ENCODE measurements at places on chromosomes 13 and 19. TPM values are rescaled to one million over a fixed set of nuclear protein-coding genes. Genes with fewer than 3 reads are reported as not detected.

DNA sequence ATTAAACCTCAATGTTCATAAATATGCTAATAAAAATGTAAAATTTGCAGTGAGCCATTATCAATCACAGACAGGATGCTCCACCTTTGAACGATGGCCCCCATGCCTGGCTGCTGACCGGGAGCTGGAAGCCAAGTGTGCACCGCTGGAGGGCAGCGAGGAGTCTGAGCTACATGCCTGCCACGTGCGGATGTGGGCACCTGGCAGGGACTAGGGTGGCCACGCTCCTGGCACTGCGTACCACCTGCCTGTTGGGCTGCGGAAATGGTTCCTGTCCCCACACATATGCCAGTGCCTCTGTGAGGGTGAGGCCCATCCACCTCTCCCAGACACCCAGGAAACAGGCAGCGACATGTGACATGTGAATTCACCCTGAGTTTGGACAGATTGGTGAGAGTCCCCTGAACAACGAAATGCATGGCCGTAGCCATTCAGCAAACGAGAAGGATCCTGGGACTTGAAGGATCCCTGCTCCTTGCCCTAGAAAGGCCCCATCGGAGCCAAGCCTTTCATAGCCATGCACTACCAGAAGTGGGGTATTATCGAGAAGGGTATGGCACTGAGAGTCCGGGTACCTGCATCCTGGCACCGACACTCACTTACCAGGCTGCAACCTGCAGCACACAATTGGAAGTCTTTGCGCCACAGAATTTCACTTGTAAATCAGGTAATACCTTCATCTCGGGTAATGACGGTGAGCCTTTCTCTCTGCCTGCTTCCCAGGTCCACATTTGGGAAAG lies 35.8 kb downstream of the TSHZ3 start:
- no peaks in the 10 kb centered on the region for H3K27me3 ChIP-seq
- no peak for DNase-seq
- H3K27ac ChIP-seq = no peak overlapping the region
- no peak overlapping the region for H3K4me3 ChIP-seq
- no peaks in the 10 kb centered on the region for H3K36me3 ChIP-seq

DNA sequence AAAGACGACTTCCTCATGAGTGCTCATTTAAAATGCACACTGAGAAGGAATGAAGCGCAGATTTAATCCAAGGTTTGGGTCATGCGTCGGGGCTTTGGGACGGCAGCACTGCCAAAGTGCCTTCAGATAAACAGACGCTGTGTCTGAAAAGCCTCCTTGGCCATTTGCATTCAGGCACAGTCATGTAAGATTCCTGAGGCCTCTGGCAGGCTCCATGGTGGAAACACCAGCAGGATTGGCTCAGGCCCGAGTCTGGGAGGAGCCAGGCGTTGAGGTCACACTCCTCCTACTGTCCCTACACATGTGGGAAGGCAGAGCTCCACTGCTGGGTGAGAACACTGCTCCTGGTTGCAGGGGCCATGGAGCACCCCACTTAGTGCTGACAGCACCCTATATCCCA lies 113.3 kb upstream of the KL start:
- no peak overlapping the region for H3K27ac ChIP-seq
- H3K36me3 ChIP-seq = no peaks in the 10 kb centered on the region
- no peaks in the 10 kb centered on the region for H3K27me3 ChIP-seq
- no peak for DNase-seq

Gene NFKBIB
- 34.1 TPM for total RNA-seq

DNA sequence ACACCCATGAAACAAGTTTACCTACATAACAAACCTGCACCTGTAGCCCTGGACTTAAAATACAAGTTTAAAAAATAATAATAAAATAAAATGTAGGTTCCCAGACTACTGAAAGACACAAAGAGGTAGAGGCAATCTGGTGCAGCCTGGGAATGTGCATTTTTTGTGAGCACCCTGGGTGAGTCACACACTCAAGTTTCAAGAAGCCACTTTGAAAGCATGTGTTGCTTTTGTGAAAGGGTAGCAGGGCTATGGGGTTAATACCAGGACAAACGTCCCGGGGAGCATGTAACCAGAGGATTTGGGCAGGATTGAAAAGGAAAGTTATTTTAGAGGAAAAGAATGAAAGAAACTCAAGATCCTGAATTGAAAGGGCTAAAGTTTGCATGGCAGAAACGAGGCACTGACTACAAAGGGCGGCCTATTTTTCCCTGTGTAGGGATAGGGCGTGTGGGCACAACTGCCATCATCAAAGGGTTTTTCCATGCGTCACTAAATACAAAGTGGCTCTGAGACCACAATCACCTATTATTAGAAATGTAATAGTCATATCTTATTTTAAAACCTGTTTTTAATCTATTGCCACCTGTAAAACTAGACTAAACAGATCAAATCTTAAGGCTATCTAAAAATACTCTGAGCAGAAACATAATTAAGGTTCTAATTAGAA lies 314.9 kb downstream of the COG6 start:
- no peaks in the 10 kb centered on the region for H3K36me3 ChIP-seq
- DNase-seq = no peak
- no peak overlapping the region for H3K27ac ChIP-seq
- H3K4me1 ChIP-seq = no peaks in the 10 kb centered on the region
- H3K27me3 ChIP-seq = no peaks in the 10 kb centered on the region
- H3K4me3 ChIP-seq = no peak overlapping the region

DNA sequence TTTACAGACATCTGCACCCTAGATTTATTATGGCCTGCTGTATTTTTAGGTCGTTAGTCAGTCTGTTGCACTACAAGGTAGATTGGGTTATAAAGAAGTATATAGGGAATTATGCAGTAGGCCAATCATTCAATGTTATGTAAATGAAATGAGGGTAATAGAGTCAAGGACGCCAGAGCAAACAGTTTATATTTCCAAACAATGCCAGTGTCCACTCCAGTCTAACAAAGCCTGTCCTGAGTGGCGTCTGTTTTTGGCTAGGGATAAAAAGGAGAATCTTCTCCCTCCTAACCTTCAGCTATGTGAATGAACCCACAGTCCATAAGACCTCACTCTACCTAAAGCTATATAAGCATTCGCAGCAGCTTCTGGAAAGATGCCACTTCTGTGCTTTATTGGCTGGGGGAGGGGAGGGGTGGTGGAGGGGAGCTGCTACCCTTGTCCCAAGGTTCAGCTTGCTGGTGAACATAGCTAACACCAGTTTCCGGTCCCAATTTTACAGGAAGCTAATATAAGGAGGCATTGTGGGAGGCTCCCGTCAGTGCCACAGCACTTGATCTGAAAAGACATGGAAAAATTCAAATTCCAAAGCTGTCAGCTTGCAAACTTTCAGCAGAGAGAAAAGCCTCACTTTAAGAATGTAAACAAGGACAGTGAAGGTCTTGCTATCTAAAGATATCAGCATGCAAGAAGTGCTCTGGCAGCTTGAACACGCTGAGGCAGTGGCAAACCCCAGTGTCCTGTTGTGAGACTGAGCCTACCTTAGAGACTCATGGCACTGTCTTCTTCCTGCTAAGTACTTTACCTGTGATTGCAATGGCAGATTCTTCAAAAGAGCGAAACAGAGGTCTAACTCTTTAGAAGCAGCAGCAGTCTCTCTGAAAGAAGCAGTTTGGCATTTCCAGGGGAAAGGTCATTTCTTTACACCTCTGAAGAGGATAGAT lies 369.9 kb downstream of the PCDH9 start:
- no peaks in the 10 kb centered on the region for H3K36me3 ChIP-seq
- no peaks in the 10 kb centered on the region for H3K27me3 ChIP-seq
- H3K27ac ChIP-seq = no peak overlapping the region
- no peak overlapping the region for H3K4me3 ChIP-seq

DNA sequence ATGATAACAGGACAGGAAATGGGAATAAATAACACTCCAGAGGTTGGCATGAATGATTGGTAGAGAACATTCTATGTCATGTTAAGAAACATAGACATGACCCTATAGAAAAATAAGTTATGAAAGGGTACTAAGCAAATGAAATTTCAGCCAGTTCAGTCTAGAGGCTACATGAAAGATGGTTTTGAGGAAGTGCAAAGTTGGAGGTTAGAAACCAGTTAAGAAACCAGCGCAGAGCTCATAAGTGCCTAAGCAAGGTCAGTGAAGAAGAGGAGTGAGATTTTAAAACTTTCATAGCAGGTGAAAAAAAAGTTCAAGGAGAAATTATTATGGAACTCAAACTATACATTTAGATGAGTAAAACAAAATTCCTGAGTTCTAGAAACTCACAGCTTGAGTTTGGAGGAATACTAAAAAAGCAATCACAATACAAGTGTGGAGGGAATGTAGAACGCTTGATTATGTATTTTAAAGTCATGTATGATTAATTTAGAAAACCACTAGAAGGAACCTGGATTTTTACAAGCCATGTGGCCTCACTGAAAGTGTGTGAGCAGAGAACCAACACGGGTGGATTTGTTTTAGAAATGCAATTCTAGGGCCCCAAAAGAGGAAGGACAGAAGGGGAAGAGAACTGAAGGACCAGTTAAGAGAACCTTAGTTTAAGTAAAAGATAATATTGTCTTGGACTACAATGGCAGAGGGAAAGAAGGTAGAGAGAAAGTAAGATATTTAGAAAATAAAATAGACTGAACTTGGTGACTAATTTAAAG lies 162.4 kb downstream of the PCDH20 start:
- DNase-seq = no peak
- no peak overlapping the region for H3K4me3 ChIP-seq
- H3K4me1 ChIP-seq = no peaks in the 10 kb centered on the region
- H3K27ac ChIP-seq = no peak overlapping the region
- no peaks in the 10 kb centered on the region for H3K27me3 ChIP-seq

Gene POU4F1
- total RNA-seq = 0.08 TPM

GRCh38 chr13:62387647-62388046 lies 972.0 kb upstream of the PCDH20 start:
- no peaks in the 10 kb centered on the region for H3K27me3 ChIP-seq
- no peaks in the 10 kb centered on the region for H3K36me3 ChIP-seq
- DNase-seq = no peak

- H3K4me3 ChIP-seq = no peak overlapping the region
- H3K36me3 ChIP-seq = no peaks in the 10 kb centered on the region
- H3K27me3 ChIP-seq = no peaks in the 10 kb centered on the region
- no peak for DNase-seq
Measured at GRCh38 chr13:33583398-33583797, 234.6 kb upstream of the RFC3 start.

Gene RUBCNL
- 0.30 TPM for total RNA-seq

DNA sequence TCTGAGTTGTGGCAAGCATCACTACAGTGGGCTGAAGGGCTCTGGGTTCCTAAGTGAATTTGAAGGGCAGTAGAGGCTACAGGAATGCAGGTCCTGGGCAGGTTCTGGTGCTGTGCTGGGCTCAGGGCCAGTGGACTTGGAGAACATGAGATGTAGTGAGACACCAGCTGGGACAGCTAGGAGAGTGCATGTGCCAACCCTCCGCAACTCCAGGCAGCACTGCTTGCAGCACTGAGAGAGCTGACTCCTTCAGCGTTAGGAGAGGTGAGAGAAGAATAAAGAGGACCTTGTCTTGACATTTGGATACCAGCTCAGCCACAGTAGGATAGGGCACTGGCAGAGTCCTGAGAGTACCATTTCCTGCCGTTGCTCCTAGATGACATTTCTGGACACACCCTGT lies 739.9 kb upstream of the PRR20A start:
- no peaks in the 10 kb centered on the region for H3K4me1 ChIP-seq
- DNase-seq = no peak
- no peaks in the 10 kb centered on the region for H3K36me3 ChIP-seq
- no peaks in the 10 kb centered on the region for H3K27me3 ChIP-seq
- H3K27ac ChIP-seq = no peak overlapping the region

- H3K4me3 ChIP-seq = no peak overlapping the region
- H3K36me3 ChIP-seq = no peaks in the 10 kb centered on the region
- DNase-seq = no peak
- no peaks in the 10 kb centered on the region for H3K27me3 ChIP-seq
Measured at GRCh38 chr13:75507027-75508001, 25.3 kb upstream of the TBC1D4 start.

GRCh38 chr19:8452446-8453123 lies 7.8 kb downstream of the HNRNPM start:
- H3K4me1 ChIP-seq = peaks cover 54% of the 10 kb centered on the region
- H3K27ac ChIP-seq = no peak overlapping the region
- H3K36me3 ChIP-seq = peaks cover 16% of the 10 kb centered on the region
- H3K4me3 ChIP-seq = no peak overlapping the region
- DNase-seq = no peak
- H3K27me3 ChIP-seq = no peaks in the 10 kb centered on the region

DNA sequence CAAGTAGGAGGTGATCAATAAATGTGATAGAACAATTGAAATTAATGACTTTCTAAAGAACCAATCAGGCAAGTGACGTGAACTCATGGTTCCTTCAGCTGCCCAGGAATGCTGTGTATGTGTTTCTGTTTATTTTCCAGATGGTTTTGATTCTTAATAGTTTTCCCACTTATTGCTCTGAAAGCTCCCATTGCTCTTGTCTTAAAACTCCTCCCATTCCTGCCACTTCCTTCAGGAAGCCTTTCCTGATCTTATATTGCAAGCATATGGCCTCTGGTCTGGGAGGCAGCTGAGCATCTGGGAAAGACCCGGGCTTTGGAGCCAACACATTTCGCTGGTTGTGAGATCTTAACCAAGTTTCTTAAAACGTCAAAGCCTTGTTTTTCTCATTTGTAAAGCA lies 17.1 kb upstream of the LATS2 start:
- no peak overlapping the region for H3K4me3 ChIP-seq
- DNase-seq = no peak
- H3K4me1 ChIP-seq = peaks cover 6% of the 10 kb centered on the region
- no peaks in the 10 kb centered on the region for H3K36me3 ChIP-seq

DNA sequence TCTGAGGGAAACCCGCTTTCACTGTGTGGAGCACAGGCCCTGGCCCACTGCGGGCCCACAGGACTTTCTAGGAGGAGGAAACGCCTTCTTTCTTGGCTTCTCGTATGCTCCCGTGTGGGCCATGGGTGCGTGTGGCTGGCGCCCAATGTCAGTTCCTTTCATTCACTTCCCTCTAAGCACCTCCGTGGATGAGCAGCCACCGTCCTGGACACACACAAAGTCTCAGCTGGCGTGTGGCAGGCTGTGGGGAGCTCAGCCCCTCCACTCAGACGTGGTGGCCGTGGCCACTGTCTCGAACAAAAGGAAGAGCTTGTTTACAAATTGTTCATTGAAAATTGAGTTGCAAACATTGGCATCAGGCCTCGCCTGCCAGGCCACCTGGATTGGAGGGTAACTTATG lies 240.0 kb upstream of the SGCG start:
- H3K4me3 ChIP-seq = no peak overlapping the region
- H3K27me3 ChIP-seq = no peaks in the 10 kb centered on the region
- no peak overlapping the region for H3K27ac ChIP-seq
- H3K4me1 ChIP-seq = no peaks in the 10 kb centered on the region
- no peak for DNase-seq
- H3K36me3 ChIP-seq = no peaks in the 10 kb centered on the region

GRCh38 chr19:17775245-17775927 lies 19.6 kb upstream of the B3GNT3 start:
- H3K4me1 ChIP-seq = no peaks in the 10 kb centered on the region
- no peak overlapping the region for H3K27ac ChIP-seq
- no peaks in the 10 kb centered on the region for H3K36me3 ChIP-seq
- no peak for DNase-seq
- no peak overlapping the region for H3K4me3 ChIP-seq
- no peaks in the 10 kb centered on the region for H3K27me3 ChIP-seq

- H3K27ac ChIP-seq = no peak overlapping the region
- no peaks in the 10 kb centered on the region for H3K27me3 ChIP-seq
- no peaks in the 10 kb centered on the region for H3K36me3 ChIP-seq
- no peak for DNase-seq
Measured at GRCh38 chr19:51959791-51960190, 26.8 kb downstream of the ZNF350 start.

Gene INSR
- total RNA-seq = 1.2 TPM

All from naive thymus-derived CD4-positive, alpha-beta T cell (primary cell).